ENCODE measurements at places on chromosomes 1 and 21.

DNA sequence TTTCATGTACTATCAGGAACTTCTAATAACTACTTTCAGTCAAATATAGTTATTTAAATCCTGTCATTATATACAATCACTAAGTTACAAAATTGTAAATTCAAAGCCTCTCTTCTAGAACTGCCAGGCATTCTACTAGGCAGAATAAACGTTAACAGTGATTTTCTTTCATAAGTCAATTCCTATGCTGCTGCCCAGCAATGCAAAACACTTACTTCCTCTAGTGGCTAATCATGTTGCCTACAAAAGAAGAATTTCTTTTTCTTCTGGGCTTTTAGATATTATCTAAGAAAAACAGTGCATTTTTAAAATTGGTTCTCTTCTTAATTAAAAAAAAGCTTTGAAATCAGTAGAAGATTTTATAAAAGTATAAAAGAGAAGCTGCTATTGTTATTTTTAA lies 509.8 kb upstream of the ADAMTS5 start:
- DNase-seq = no peak

GRCh38 chr1:74681449-74681848 lies 7.9 kb upstream of the ERICH3 start:
- DNase-seq = no peak

DNA sequence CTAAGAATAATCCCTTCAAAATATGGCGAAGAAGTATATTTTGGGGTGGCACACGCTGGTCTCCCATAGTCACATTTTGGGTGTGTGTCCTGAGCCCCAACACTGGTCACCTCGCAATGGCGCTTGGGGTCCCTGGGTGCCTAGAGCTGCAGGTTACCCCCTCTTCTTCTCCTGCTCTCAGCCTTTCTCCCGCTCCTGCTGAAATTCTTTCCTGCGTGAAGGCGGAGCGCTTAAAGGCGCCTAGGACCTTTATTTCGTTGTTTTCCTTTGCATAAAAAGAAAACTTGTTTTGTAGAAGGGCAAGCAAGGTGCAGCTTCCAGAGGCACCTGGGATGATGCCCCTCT lies 339 bp upstream of the PIK3CD start:
- no peak for DNase-seq

DNA sequence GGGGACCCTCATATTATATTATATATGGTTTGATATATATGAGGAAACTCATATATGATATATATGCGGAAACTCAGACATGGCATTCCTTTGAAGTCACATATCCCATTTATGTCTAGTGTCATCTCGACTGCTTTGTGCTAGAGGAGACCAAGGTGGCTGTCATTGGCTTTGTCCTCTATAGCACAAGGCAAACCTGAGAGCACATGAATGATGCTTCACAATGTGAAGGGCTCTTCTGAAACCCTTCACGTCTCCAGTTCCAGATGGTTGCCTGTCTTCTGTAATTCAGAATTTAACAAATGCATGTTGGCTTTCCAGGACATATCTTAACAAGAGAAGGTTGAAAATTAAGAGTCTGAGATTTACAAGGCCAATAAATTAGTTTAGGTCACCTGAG lies 303.6 kb downstream of the BARHL2 start:
- no peak for DNase-seq

DNA sequence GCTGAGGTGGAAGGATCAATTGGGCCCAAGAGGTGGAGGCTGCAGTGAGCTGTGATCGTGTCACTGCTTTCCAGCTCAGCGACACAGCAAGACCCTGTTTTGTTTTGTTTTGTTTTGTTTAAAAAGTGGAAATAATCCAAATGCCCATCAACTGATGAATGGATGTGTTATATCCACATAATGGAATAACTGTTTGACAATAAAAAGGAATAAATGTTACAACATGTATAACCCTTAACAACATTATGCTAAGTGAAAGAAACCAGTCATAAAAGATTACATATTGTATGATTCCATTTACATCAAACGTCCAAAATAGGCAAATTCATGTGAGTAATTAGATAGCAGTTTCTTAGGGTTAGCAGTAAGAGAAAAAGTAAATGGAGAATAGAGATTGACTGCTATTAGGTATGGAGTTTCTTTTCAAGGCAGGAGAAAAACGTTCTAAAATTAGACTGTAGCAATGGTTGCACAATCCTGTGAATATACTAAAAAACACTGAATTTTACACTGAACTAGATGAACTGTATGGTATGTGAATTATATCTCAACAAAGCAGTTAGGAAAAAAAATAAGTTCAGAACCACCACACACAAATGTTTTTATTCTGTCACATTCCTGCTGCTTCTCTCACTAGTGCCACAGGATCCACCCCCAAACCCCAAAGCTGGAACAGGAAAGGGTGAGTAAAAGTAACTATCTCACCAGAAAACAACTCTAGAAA lies 15.7 kb downstream of the FOXJ3 start:
- DNase-seq = peak; percentile 17
